ENCODE measurements at places on chromosomes 3 and 15.

- no peak for DNase-seq
Observed at GRCh38 chr3:64174328-64174727, 50.9 kb downstream of the PRICKLE2 start.

DNA sequence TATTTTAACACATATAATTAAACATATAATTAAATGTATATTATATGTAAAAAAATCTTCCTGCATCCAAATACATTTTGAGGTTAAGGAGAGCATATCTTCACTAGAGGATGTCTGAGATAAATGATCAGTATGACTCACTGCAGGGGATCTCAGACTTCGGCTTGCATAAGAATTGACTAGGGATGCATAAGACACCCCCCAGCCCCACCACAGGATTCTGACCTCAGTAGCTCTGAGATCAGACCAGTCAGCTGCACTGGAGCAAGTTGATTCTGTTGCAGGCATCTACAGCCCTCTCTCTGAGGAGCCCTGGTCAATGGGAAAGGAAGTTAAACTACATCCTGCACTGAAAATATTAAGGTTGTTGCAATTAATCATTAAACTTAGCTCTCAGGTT lies 29.0 kb upstream of the TBC1D21 start:
- DNase-seq, result no peak

- DNase-seq, result no peak
Observed at GRCh38 chr3:49714728-49715550, 4.5 kb downstream of the AMIGO3 start.

DNA sequence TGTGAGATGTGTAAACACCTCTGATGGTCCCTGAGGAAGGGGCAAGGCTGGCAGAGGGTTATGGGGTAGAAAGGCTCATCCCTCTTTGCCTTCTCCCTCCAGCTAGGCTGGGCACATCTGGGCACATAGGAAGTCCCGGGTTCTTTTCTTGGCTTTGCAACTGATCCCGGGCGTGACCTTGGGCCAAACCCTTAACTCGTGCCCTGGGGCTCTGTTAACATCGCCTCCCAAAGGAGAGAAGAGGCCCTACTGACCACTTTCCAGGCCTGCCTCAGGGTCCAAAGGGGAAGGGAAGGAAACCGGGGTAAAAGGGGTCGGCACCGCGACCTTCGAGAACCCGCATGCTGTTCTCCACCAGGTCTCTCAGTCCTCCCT lies 549 bp downstream of the C3orf18 start:
- DNase-seq, result no peak

GRCh38 chr3:113783463-113783862 lies 36.6 kb downstream of the ATP6V1A start:
- no peak for DNase-seq

DNA sequence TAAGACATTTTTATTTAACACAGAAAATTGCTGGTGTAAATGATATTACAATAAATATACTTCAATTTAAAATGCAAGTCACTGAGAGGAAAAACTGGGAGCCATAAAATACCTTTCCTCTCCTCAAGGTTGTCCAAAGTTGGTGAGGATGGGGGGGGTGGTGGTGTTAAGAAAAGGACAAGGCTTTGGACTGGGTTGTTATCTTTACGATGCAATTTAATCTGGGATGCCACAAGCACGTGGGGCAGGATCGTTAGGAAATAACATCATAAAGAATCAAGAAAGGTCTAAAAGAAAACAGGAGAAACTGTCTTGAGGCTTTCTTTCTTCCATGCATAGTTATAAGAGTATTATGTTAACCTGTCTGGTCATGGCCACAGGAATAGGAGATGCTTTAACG lies 66.9 kb downstream of the NMNAT3 start:
- no peak for DNase-seq

DNA sequence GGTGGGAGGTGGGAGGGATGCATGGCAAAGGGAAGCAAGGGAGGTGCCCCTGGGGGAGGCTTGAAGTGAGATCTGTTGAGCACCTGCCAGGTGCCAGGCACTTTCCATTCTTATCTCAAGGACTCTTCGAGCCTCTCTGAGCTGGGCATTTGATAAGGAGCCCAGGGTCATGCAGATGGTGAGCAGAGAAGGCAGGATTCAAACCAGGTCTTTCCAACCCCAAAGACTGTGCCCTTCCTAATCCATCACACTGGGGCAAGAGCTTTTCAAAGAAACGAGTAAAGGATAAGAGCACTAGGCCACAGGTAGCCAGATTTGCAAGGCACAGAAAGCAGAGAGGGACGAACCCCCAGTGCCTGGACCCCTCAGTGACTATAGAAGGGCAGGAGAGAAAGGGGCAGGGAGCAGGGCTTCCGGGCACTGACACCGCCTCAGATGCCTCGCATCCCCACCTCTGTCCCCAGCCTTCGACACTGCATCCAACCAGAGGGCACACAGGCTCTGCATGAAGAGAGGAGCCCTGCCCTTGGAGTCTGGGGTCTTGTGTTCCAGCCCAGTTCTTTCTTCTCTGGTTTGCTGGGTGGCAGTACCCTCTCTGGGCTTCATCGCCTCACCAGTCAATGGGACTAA lies 21.0 kb downstream of the IGDCC4 start:
- DNase-seq, result no peak

DNA sequence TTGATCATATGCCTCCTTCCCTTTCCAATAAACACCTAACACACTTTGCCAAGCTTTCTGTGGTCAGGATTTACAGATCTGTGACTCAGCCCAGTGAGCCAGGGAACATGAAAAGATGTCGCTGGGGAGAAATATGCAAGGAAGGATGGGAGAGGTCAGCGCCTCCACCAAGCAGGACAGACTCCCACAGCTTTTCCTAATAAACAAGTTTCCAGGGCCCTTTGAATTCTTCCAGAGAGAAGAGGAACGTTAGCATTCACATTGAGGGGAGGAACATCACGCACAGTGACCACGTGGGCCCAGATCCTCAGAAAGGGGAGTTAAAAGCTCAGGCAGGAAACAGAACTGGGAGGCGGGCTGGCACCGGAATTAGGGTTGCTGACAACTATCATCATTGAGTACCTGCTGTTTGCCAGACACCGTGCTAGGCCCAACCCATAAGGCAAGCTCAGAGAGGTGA lies 33.3 kb upstream of the MRPS22 start:
- no peak for DNase-seq

DNA sequence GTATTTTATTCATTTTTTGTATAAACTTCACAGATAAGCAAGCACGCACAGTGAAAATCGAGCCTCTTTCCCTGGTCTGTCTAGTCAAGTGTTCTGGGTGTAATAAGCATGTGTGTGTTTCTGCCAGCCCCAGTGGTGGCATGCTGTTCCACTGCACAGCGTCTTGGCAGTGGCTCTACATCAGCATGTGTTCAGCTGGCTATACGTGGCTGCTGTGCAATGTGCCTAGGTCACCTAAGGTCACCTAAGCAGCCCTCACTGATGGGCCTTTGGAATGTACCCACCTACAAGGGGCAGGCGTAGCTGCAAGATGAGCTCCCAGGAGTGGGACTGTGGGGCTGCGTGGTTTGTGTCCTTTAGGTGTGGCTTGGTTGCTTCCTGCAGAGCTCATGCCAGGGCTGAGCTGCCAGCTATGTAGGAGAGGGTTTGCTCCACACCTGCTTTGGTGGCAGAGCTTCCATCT lies 4.9 kb downstream of the LIMD1 start:
- DNase-seq, result peak; percentile 26

GRCh38 chr15:64891561-64891960 lies 20.1 kb upstream of the ANKDD1A start:
- DNase-seq, result no peak

DNA sequence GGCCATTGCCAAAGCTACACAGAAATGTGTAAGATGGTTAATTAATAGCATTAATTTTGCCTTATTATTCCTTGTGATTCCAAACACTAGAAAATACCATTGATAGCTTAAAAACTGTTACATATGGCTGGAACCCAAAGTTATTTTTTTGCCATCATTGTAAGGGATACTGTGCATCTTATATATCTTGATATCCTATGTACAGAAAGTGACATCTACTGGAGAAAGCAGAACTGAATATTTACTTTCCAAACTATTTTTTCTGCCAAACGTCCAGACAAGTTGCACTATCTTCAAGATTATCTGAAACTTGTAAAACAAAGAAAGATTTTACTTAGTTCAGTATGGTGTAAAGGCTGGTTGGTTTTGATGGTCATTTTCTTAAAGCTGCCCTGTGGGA lies 33.3 kb upstream of the MEIS2 start:
- DNase-seq, result no peak

DNA sequence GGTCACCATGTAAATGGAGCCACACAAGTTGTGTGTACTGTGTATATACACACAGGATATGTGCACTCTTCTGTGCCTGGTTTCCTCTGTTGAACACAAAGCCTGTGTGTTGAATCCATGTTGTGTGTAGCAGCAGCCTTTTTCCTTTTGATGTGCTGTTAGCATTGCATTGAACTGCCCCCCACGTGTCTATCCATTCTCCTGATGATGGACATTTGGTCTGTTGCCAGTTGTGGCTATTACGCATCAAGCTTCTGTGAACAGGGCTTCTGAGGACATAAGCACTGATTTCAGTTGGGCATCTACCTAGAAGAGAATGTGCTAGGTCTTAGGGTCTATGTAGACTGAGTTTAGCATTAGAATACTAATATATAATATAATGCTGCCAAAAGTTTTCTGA lies 77.4 kb downstream of the LSM3 start:
- no peak for DNase-seq

DNA sequence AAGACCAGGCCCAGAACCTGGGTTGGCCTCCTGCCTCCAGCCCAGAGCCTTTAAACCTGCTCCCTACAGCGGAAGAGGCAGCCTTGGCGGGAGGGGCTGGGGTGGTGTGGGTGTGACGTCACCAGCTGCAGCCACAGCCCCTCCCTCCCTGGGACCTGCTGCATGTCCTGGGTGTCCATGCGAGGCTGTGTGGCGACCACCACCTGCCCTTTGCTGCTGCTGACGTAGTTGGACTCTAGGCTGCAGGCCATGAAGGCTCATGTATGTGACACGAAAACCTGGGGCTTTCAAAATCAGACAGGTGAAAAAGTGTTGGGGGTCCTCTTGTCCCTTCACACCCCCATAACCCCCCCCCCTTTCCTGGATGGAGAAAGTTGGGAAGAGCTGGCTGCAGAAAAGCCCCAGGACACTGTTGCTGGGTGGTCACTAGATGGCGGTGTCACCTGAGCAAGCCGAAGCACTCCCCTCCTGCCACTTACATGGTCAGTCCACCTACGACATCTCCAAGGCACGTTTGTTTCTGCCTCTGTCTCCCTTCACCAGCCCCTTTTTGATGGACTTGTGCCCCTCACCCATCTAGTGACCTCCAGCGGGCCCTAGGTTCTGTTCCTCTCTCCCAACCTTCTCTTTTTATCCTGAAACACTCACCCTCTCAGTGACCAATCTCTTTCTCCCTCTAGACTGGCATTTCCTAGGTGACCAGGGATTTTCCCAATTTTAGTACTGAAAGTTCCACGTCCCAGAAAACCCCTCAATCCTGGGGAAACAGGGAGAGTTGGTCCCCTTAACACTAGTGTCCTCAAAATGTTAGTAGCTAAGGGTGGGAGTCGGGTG lies 35.2 kb downstream of the SLC6A20 start:
- DNase-seq, result peak; percentile 55

GRCh38 chr15:65082303-65082953 lies 5.9 kb downstream of the KBTBD13 start:
- DNase-seq, result peak; percentile 35

DNA sequence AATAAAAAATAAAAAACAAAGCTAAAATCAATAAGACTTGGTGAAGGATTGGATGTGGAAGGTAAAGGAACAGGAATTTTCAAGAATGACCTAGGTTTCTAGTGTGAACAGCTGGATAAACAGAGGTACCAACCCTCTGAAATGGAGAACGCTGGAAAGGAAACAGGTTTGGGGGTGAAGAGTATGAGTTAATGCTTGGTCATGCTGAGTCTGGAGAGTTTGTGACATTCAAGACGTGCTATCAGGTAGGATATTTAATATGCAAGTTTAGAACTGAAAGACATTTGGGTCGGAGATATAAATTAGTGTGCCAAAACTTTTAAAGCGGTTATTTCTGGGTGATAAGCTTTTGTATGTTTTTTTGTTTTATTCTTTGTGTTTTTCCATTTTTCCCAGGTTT lies 11.4 kb upstream of the KLHL6 start:
- DNase-seq, result no peak

GRCh38 chr3:81352867-81353266 lies 408.6 kb downstream of the GBE1 start:
- DNase-seq, result no peak

GRCh38 chr15:59260090-59260489 lies 53.4 kb downstream of the LDHAL6B start:
- no peak for DNase-seq
